ENCODE measurements at places on chromosomes 11 and 22.

- DNase-seq = no peak
These were observed 23.8 kb downstream of the DIXDC1 start for GRCh38 chr11:111960916-111961315.

DNA sequence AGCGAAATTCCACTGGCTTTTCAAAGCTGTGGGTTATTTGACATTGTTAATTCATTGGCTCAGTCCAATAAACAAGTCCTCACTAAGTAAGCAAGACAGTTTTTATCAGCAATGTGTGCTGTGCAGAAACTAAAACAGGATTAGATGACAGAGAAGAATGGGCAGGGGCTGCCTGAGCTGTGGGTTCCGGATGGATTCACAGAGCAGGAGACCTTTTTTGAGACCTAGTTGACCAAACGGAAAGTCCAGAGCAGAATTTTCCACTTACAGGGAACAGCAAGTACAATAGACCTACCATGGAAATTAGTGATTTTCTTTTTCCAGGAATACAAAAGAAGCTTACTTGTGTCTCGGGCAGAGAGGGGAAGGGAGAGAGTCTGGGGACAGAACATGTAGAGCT, 5.2 kb upstream of the KDM4F start:
- DNase-seq = no peak

- no peak for DNase-seq
These were observed 21.7 kb upstream of the SMCO4 start for GRCh38 chr11:93564895-93565294.

DNA sequence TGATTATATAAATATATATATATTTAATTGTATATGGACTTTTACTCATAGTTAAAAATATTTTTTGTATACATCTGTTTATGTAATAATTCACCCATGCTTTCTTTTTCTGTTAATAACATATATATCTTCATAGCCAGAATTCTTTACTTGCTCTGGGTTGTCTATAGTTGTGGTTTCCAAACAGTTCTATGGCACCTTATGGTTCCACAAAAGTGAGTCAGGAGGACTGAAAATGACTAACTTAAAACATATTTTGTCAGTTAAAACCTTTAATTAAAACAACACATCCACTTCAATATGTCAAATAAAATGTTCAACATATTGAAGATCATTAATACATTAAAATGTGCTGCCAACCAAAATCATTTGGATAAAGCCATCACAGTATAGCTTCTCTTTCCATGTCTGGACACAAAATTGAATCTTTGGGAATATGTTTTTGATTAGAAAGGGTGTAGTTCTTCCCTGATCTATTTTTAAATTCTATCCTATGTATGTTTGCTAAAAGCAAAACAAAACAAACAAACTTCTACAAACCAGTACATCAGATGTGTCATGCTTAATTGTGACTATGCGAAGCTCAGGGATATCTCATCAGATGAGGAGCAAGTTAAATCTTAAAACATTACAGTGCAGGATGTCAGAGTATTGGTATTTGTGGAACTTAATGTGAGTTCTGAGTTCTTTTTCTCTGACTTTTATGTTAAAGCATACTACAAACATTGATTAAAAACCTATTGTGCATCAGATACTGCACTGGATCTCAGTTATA, 1488.4 kb upstream of the TENM4 start:
- DNase-seq = no peak

GRCh38 chr11:16843294-16843693, 104.8 kb downstream of the C11orf58 start:
- DNase-seq = no peak

DNA sequence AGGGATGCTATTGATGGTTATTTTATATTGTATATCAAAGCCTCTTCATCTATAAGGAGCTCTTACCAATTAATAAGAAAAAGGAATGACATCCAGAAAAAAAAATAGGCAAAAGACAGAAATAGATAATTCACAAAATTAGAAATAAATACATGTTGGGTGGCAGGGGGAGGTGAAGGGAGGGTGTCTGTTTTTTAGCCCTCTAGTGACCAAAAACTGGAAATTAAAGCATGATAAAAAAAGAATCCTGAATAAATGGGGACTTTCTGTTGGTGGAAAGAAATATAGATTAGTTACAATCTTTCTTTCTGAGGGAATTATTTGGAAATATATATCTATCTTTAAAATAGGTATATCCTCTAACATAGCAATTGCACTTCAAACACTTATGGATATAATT, 42.0 kb upstream of the TTC36 start:
- DNase-seq = no peak

DNA sequence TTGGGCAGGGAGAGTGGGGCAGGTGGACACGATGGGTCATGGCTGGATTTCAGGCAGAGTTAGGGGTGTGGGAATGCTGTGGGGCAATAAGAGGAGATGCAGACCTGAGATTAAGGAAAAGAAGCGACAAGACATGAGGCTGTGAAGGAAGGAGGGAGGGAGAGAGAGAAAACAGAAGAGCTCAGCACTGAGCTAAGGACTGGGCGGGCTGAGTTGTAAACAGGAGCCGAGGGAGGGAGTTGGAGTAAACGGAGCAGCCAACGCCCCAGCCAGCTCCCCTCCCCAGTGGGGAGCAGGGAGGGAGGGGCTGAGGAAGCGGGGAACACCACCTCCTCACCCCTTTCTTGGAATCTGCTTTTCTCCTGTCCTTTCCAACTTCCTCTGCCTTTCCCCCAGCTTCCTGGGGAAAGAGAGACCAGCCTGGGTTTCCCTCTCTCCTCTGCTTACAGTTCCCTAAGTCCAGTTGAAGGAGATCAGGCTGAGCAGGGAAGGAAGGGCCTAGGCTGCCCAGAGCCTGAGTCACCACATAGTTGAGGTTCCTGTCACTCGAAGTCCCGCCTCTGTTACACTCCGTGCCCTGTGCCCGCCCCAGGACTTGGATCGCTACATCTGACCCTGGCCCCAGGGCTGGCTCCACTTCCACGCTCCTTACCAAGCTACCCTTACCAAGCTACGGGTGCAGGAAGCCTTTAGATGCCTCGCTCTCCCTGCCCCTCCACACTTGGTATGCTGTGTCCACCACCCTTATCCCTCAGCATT, 6.7 kb upstream of the AHNAK start:
- no peak for DNase-seq
